ENCODE measurements at places on chromosomes 4 and X.

DNA sequence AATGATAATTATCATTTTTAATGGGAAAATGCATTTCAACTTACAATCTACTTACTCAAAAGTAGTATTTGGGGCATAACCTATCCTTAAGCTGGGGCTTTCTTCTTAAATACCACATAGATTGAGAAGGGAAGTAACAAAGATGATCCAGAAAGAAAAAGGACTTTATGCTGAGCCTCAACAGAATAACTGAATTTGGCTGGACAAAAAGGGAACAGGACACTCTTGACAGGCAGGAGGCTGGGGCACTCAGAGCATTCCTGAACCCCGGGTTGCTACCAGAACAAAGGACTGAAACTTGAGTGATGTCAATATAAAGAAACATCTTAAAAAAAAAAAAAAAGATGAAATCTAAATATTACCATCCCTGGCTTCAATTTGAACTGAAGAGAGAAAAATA is 23.9 kb downstream of the RELL1 start:
- no peak for DNase-seq

GRCh38 chrX:5015451-5015850 is 1213.2 kb downstream of the NLGN4X start:
- DNase-seq = no peak

GRCh38 chr4:20395160-20395773 is 143.6 kb downstream of the SLIT2 start:
- DNase-seq = no peak

DNA sequence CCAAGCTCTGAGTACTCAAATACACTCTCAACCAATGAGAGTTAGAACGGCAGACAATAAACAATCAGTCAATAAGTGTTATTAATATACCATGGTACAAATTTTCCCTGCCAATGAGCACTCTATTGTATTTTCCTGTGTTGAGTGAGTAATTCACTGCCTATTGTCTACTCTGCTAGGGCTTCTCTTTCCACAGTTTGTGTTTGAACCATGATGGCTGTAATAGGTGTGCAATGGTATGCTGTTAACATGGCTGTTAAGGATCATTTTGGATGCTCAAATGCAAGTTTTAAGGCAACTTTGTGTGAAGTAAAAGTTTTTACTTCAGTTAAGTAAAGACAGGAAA is 41.2 kb downstream of the RPS6KA3 start:
- no peak for DNase-seq

GRCh38 chrX:51507551-51507950 is 11.2 kb upstream of the NUDT11 start:
- no peak for DNase-seq

GRCh38 chr4:103915224-103915869 is 195.6 kb upstream of the TACR3 start:
- DNase-seq = no peak

DNA sequence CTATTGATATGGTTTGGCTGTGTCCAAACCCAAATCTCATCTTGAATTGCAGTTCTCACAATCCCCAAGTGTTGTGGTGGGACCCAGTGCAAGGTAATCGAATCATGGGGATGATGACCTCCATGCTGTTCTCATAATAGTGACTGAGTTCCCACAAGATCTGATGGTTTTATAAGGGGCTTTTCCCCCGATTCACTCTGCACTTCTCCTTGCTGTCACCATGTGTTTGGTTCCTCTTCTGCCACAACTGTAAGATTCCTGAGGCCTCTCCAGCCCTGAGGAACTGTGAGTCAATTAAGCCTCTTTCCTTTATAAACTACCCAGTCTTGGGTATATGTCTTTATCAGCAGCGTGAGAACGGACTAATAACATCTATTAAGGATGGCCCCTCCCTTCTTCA is 68.8 kb downstream of the FBXW7 start:
- no peak for DNase-seq

- no peak for DNase-seq
These were observed 57.4 kb upstream of the PITX2 start for GRCh38 chr4:110680265-110680664.

GRCh38 chr4:47538111-47538824 is 53.2 kb downstream of the ATP10D start:
- DNase-seq = no peak

DNA sequence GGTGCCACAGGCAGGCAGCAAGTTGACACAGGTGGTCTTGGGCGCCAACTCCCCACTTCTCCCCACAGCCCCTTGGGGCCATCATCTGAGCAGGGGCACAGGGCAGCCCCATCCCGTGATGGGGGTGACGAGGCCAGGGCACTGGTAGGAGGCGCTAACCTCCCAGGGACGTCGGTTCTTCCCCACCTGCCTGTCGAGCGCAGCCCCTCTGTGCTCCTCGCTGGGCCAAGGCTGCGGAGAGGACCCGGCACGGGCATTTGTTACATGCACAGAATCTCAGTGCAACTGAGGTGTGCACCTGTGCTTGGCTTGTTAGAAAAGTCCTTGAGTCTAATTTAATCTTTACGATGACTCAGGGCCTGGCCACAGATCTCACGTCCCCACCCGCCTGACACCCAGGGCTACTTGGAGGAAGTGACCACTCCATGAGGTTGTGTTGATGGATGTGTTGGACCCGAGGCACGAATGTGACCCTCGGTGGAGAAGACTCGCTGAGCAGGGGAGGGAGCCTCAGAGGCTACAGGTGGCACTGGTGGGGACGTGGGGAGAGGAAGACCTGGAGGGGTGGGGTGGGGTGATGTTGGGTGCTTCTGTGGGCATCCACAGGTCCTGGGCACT is 3.1 kb upstream of the SH3TC1 start:
- no peak for DNase-seq

GRCh38 chr4:4425696-4426095 is 38.8 kb downstream of the NSG1 start:
- DNase-seq = no peak

GRCh38 chr4:106624671-106625070 is 256.1 kb upstream of the GIMD1 start:
- DNase-seq = no peak

- no peak for DNase-seq
These were observed 91.8 kb upstream of the HPRT1 start for GRCh38 chrX:134368126-134368525.

- DNase-seq = no peak
These were observed 36.7 kb downstream of the SMPX start for GRCh38 chrX:21721195-21721594.

DNA sequence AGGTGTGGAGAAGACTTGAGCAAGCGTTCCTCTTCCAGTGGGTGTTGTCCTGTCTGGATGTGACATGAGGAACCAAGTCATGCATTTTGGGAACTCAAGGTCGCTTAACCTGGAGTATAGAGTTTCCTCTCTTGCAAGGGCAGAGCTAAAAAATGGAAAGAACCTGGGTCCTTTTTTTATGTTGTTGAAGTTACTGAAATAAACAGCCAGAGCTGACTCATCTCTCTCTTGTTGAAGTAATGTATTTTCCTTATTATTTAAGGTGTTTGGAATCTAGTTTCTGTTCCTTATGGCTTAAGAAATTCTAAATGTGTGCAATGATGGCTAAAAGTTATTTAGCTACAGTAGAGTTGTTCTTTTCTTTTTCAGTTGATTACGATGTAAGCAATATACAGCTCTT is 314.5 kb downstream of the CAMK2D start:
- no peak for DNase-seq

- DNase-seq = no peak
These were observed 62.6 kb downstream of the WWC2 start for GRCh38 chr4:183161630-183162029.

- no peak for DNase-seq
These were observed 958.0 kb downstream of the STPG2 start for GRCh38 chr4:97185233-97185632.

GRCh38 chr4:53490161-53490956 is 100.9 kb downstream of the LNX1 start:
- no peak for DNase-seq

DNA sequence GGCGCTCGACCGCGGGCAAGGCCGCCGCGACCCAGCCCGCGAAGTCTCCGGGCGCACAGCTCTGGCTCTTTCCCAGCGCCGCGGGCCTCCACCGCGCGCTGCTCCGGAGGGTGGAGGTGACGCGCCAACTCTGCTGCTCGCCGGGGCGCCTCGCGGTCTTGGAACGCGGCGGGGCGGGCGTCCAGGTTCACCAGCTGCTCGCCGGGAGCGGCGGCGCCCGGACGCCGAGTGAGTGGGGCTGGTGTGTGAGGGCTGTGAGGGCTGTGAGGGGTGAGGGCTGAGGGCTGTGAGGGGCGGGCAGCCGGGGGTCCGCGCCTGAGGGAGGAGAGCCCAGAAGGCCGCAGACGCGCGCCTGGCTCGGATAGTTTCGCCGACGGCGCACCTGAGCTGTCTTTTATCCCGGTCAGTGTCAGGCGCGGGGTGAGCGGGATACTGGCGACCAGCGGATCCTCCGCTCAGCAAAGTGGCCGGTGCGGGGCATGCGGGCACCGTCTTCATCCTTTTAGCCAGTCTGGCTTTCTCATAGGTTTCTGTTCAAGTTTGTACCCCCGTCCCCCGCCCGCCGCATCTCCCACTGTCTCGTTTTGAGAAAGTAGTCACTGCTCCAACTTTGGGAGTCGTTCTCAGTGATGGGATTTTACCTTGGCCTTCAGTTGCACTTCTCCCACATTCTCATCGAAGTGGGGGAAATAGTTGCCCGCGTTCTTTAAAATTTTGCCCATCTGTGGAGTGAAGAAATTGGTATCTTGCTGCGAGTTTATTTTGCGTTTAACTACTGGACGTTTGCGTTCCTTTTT is 586 bp downstream of the HERC5 start:
- DNase-seq = no peak
